A673 (cell line): ENCODE measurements at places on chromosomes 16 and 17.

DNA sequence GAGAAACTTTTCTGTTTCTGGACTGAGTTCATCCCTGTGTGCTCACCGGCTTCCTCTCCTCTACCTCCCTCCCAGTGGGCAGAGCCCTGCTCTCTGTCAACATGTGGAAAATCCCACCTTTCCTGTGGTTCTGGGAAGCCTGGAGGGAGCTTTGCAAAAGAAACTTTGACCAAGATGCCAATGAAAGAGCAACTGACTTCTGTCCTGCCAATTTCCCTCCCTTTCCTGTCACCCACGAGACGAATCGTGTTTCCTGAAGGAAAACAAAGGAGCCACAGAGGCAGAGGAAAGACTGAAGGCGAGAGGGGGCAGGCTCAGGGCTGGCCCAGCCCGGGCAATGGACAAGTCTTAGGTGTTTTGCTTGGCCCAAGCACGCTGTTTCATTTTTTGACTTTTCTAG lies 82.8 kb downstream of the PLCG2 start:
- no peak for DNase-seq

- peak; percentile 93 for DNase-seq
These were observed 1.2 kb upstream of the SPAG9 start for GRCh38 chr17:51121620-51122472.

GRCh38 chr16:4795828-4796572 lies 831 bp downstream of the SMIM22 start:
- DNase-seq, result no peak

DNA sequence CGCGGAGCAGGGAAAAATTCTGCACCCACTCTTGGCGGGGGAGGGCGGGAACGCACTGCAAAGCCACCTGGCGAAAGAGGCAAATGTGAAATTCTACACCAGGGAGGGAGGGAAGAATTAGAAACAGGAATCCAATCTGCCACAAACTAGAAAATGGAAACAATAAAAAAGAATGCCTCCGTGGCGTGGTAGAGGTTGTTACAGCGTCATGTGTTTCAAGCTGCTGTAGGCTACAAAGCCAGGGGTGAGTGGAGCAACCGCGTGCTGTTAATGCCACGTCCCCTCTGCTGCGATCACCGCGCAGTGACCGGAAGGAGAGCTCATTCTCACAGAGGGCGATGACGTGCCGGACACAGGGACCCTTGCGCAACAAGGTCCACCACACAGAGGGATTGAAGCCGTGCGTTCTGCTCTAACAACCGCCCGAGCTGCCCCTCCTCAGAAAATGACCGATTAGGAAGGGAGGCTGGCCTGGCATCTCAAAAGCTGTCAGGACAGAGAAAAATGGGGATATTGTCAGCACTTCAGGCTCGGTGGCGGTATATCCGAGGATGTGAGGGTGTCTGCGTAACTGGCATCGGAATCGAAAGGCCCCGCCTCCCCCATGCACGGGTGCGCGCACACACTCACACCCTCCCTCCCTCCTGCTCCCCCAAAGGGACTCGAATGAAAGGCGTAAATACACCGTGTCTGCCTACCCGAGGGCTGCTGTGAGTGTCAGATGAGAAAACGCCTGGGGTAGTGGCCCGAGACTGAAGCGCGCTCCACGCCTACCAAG lies 70.8 kb upstream of the TNRC6C start:
- DNase-seq, result peak; percentile 49

- no peak for DNase-seq
These were observed 548 bp upstream of the DYNC1LI2 start for GRCh38 chr16:66751992-66752322.

DNA sequence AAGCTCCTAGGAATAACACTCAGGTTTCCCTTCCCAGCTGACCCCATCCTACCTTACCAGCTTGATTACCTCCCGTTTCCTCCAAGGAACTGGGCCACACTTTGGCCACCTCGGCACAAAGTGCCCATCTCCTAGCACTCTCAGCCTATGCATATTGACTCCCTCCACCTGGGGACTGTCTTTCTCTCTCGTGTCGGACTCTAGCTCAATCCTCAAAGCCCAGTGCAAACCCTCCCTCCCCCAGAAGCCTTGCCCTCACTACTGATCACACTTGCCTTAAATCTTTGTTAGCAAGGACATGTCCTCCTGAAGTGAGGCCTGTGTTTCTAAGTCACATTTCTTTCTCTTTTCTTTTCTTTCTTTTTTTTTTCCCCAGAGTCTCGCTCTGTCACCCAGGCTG lies 2.6 kb upstream of the RAB26 start:
- no peak for DNase-seq

- no peak for DNase-seq
These were observed 563.7 kb upstream of the HSBP1 start for GRCh38 chr16:83244057-83244456.

DNA sequence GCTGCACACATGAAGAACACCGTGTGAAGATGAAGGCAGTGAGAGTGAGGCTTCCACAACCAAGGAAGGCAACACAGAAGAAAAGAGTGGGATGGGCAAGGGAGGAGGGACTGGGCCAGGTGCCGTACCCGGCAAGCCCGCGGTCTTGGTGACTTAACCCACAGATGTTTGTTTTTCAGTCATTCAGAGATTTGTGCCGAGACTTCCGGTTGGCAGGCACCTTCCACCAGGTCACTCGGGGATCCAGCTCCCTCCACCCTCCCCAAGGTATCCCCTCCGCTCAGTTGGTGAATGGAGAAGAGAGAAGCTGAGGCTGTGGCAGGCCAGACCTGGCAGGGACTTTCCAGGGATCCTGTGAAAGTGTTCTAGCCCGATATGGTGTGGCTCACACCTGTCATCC lies 4.9 kb upstream of the KREMEN2 start:
- DNase-seq, result no peak

GRCh38 chr16:797120-797420 lies 3.5 kb downstream of the GNG13 start:
- DNase-seq, result no peak

- DNase-seq, result no peak
These were observed 20.3 kb upstream of the GLIS2 start for GRCh38 chr16:4295581-4295980.

GRCh38 chr17:39408360-39408759 lies 6.9 kb upstream of the FBXL20 start:
- no peak for DNase-seq

- peak; percentile 82 for DNase-seq
These were observed 73.1 kb downstream of the CCDC182 start for GRCh38 chr17:57671667-57672632.

DNA sequence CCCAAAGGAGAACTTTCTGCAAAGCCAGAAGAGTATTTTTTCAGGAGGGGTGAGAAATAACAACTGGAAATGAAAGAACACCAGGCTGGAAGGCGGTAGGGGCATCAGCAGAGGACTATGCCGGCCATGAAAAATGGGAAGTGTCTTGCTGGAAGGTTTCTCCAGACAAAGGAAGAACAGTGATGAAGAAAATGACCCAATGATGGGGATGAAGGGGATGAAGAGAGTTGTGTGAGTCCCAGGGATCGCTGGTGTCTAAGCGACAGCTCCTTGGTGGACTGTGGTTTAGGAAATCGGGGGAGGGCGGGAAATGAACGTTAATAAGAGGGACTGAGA lies 623 bp downstream of the TTLL6 start:
- no peak for DNase-seq

- peak; percentile 78 for DNase-seq
These were observed 11.9 kb downstream of the PIEZO1 start for GRCh38 chr16:88772871-88773811.

DNA sequence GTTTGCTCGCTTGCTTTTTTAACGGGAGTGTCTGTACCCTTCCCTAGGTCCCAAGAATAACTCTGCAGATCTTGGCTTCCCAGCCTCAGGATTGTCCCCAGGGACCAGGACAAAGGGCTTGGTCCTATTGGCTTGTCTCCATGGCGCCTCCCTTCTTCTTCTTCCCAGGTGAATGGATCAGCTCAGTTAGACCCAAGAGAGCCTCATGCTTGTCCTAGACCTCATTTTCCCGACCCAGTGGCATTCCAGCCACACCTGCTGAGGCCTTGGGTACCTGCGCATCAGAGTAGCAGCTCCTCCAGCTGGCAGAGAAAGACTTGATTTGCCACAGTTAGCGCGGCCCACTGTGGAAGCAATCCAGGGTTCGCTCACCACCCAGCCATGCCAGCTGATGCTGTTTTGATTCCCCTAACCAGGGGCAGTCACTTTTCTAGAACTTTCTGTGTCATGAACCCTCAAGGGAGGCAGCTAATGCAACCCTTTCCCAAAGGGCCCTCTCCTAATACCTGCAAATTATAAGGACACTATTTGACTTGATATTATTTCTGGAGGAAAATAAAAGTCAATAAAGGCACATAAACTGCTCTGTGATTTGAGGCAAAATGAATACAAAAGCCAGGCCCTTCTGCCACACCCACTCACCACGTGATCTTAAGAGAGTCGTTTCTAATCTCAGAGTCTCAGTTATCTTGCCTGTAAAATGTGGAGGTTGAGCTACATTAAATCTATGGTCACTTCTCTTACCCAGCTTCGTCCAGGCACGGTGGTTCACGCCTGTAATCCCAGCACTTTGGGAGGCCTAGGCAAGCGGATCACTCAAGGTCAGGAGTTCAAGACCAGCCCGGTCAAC lies 13.9 kb downstream of the GPR142 start:
- DNase-seq, result no peak

GRCh38 chr17:77476931-77477805 lies 336.4 kb downstream of the SEC14L1 start:
- DNase-seq, result peak; percentile 43

GRCh38 chr16:11742093-11742535 lies 543 bp downstream of the TXNDC11 start:
- DNase-seq, result peak; percentile 18

DNA sequence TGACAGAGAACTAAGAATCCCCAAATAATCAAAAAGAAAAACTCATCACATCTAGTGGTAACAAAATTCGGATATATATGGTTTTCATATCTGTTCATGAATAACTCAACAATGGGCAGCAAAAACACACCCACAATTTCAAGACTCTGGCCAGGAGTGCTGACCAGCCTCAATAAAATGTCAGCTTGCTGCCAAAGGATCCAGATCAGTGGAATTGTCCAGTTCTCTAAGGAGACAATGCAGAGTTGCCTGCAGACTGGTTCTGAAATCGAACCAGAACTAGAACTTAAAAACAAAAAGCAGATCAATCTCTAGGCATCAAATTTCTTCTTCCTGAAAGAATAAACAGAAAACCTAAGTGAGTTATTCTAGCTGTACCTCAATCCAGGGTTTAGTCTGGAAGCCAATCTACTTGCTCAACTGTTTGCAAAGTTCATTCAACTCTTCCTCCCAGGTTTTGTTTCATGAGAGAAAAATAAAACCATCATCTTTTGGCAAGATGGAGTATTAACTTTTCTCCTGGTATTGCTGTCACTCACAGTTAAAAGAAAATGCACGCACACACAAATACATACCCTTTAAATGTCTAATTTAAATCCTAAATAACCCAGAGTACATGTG lies 61.0 kb downstream of the CFDP1 start:
- DNase-seq, result no peak

GRCh38 chr16:86398622-86399021 lies 111.7 kb upstream of the FOXF1 start:
- DNase-seq, result no peak

DNA sequence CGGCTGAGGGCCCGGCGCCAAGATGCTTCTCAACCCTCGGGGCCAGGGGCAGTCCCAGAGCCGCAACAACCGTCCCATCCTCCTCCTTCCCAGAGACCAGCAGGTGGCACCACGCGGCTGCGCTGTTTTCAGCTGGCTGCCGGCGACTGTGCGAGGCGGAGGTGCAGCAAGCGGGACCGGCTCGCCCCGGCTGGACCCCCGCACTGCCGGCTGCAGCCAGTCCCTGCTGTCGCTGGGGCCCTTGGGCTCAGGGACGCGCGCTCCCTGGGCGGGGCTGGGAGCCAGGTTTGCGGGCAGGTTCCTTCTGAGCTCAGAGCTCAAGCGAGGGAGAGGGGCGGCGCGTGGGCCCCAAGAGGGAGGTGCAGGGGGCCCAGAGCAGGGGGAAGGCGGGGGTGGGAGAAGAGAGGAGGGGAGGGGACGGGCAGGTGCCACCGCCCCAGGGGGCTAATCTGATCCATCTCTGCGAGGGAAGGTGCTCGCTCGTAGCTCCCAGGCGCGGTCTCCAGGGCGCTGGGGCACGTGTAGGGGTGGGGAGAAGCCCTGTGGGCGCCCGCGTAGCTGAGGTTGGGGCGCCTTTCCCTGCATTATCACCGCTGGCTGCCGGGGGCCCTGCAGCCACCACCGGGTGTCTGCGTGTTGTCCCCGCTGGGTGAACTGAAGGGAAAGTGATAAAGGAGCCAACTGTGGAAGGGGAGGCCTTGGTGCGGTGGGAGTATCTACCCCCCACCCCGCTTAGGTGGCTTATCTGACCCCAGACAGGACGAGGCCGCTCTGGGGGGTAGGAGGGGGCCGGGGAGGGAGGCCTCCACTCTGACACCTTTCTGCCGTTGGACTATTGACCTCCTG lies 24.2 kb downstream of the STAT5A start:
- peak; percentile 73 for DNase-seq

- no peak for DNase-seq
These were observed 166.0 kb upstream of the GSE1 start for GRCh38 chr16:85446951-85447692.

GRCh38 chr17:16418685-16419068 lies 3.3 kb downstream of the TRPV2 start:
- DNase-seq, result no peak

- no peak for DNase-seq
These were observed 8.2 kb downstream of the PLD2 start for GRCh38 chr17:4815043-4815675.

GRCh38 chr16:63005356-63005755 lies 969.1 kb upstream of the CDH8 start:
- DNase-seq, result no peak
